ENCODE measurements at places on chromosomes 11 and 22. TPM values are rescaled to one million over a fixed set of nuclear protein-coding genes. Genes with fewer than 3 reads are reported as not detected.

SLC22A12 gene
- total RNA-seq: not detected

PRR33 gene
- total RNA-seq: not detected

IL18 gene
- 2.9 TPM for total RNA-seq

DLG2 gene
- 0.44 TPM for total RNA-seq

TRIM77 gene
- not detected for total RNA-seq

TIMM10 gene
- 27.9 TPM for total RNA-seq

MRGPRE gene
- total RNA-seq: not detected

TSPAN18 gene
- 0.66 TPM for total RNA-seq

CLMP gene
- total RNA-seq: 619 TPM

GRIA4 gene
- total RNA-seq: 4.2 TPM

OR5L2 gene
- total RNA-seq: not detected

NPTXR gene
- total RNA-seq: 2.4 TPM

GUCY1A2 gene
- total RNA-seq: 1.6 TPM

OR10A2 gene
- total RNA-seq: not detected

GRIK4 gene
- 0.29 TPM for total RNA-seq

ENTHD1 gene
- not detected for total RNA-seq

TRIM49 gene
- not detected for total RNA-seq

TMEM86A gene
- 0.29 TPM for total RNA-seq

SMC1B gene
- total RNA-seq: not detected

PDE2A gene
- 2.9 TPM for total RNA-seq

HTR3A gene
- total RNA-seq: not detected

MMP12 gene
- total RNA-seq: 5.6 TPM

C11orf42 gene
- not detected for total RNA-seq

SPON1 gene
- total RNA-seq: 0.66 TPM

ANGPTL5 gene
- total RNA-seq: not detected
